ENCODE measurements at places on chromosomes 16 and 17.

GRCh38 chr17:50867363-50868139 is 1.4 kb upstream of the TOB1 start:
- H3K4me3 ChIP-seq: peak overlapping the region; percentile 100
- H3K36me3 ChIP-seq: peaks cover 14% of the 10 kb centered on the region
- peak overlapping the region; percentile 99 for H3K27ac ChIP-seq
- peaks cover 2% of the 10 kb centered on the region for H3K27me3 ChIP-seq
- peak; percentile 85 for DNase-seq

DNA sequence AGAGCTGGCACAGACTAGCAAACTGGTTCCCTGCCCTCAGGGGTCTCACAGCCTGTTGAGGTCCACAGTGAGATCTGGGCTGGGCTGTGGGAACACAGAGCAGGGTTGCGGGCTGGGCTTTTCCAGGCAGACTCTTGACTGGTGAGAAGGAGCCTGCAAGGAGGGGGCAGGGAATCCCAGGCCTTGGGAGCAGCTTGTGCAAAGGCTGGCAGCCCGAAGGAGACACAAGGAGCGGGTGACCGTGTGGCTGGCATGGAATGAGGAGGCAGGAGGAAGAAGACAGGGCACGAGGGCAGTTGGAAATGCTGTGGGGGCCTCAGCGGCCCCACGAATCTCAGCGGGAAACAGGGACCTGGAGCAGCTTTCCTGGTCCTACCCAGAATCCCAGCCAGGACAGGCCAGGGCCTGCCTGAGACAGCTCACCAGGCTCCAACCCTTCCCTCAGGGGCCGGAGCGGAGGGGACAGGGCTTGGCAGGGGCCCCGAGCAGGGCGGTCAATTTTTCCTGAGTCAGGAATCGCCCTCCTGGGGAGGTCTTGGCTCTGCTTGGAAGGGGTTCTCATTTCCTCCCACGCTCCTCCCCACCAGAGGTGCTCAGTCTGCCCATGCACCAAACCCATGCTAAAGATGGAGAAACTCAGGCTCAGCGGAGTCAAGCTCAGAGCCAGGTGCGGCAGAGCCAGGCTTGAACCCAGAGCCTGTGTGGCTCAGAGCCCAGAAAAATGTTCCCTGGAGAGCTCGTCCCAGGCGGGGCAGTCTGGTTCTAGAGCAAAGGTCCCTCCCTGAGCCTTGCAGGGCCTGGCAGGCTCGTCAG is 9.2 kb upstream of the SNN start:
- no peak overlapping the region for H3K4me3 ChIP-seq
- H3K27me3 ChIP-seq: no peaks in the 10 kb centered on the region
- peaks cover 12% of the 10 kb centered on the region for H3K4me1 ChIP-seq
- no peak for DNase-seq
- no peak overlapping the region for H3K27ac ChIP-seq
- no peaks in the 10 kb centered on the region for H3K36me3 ChIP-seq

DNA sequence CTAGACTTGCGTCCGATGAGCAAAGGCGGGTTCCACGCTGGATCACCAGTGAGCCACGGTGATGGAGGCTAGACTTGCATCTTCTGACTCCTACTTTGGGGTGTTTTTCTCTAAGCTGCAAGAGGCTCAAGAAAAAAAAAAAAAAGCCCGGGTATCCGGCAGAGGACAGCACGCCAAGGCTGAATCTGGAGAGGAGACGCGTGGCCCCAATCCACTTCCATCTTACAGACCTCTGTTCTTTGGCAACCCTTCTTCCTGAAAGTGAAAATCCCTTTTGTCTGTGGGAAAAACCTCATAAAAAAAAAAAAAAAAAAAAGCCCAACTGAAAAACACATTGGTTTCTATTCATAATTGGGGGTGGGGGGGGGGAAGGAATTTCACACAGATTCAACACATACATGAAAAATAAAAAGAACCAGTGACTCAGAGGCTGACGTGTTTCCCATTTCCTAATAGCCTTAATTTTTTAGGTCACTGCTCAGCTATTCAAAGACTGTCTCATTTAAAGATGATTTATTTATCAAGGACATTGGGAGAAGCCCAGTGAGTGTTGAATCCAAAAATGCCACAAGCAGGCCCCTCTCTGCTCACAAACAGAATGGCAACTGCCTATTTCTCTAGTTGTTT is 258.3 kb downstream of the FOXL1 start:
- peaks cover 4% of the 10 kb centered on the region for H3K27me3 ChIP-seq
- H3K4me1 ChIP-seq: no peaks in the 10 kb centered on the region
- no peak overlapping the region for H3K27ac ChIP-seq
- no peak overlapping the region for H3K4me3 ChIP-seq

DNA sequence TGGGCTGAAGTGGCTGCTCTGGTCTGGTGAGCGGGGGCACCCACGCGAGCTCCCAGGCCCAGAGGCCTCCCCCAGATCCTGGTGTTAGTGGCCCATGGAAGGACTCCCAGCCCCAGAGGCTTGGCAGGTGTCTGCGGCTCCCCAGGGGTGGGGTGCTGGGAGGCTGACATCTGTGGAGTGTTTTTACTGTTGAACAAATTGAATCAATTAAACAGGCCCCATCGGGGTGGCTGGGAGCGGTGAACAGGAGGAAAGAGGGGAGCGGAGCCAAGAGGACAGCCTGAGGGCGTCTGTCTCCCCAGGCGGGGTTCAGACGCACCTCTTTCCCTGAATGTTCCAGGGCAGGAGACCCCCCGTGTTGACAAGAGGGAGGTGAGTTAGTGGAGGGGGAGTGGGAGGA is 29.9 kb downstream of the ACTG1 start:
- H3K27ac ChIP-seq: no peak overlapping the region
- DNase-seq: no peak
- peaks cover 37% of the 10 kb centered on the region for H3K4me1 ChIP-seq
- H3K36me3 ChIP-seq: no peaks in the 10 kb centered on the region
- no peak overlapping the region for H3K4me3 ChIP-seq

GRCh38 chr17:39485555-39485954 is 24.3 kb downstream of the CDK12 start:
- peaks cover 23% of the 10 kb centered on the region for H3K36me3 ChIP-seq
- no peak overlapping the region for H3K4me3 ChIP-seq
- H3K4me1 ChIP-seq: peaks cover 14% of the 10 kb centered on the region
- DNase-seq: no peak
- H3K27ac ChIP-seq: no peak overlapping the region
- no peaks in the 10 kb centered on the region for H3K27me3 ChIP-seq
